ENCODE measurements at places on chromosomes 3 and 15.

- no peak for DNase-seq
These were observed 3.5 kb downstream of the U2SURP start for GRCh38 chr3:143004823-143005222.

GRCh38 chr15:43779016-43779415, 2.2 kb upstream of the ELL3 start:
- DNase-seq: no peak

- no peak for DNase-seq
These were observed 454.0 kb upstream of the ARHGEF26 start for GRCh38 chr3:153666991-153667740.

DNA sequence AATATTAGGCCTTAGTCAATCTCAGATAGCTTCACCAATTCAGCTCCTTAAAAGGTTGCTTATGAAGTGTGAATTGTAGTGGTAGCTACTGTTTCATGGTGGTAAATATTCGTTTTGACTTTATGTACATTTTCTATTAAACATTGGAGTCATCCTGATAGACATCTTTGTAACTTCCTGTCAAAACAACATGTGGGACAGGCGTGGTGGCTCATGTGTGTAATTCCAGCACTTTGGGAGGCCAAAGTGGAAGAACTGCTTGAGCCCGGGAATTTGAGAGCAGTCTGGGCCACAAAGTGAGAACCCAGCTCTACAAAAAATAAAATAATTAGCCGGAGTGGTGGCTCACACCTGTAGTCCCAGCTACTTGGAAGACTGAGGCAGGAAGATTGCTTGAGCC, 2.0 kb upstream of the TRIM59 start:
- DNase-seq: no peak

GRCh38 chr3:154548341-154548740, 118.4 kb upstream of the GPR149 start:
- no peak for DNase-seq

GRCh38 chr3:160793722-160794252, 37.8 kb downstream of the PPM1L start:
- no peak for DNase-seq

DNA sequence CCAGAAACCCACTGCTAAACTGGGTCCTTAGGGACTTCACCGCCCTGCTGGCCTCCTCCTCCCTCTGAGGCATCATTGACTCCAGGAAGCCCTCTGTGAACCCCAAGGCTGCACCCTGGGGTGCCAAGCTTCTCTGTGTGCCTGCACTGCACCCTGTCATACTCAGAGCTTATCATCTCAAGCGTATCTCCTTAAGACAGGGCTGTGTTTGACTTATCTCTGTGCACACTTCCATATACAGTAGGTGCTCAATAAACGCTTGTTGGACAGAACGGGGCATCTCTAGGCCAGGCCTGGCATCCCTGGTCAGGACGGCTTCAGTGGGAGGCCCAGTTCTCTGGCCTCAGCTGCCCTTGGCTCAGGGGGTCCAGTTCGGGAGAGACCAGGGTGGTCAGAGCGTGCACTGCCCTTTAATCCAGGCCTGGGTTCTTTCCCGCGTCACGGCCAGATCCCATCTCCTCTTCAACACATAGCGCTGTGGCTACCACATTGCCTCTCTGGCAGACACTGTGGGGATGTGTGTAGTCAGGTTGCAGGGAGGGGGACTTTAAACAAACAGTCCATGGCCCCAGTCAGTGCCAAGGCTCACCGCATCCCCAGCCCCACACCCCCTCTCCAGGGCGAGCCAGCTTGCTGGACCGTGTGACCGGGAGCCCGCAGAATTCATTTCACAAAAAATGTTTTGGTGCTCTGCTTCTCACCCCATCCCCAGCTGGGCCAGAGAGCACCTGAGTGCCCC, 33.4 kb downstream of the MAGEF1 start:
- DNase-seq: no peak

DNA sequence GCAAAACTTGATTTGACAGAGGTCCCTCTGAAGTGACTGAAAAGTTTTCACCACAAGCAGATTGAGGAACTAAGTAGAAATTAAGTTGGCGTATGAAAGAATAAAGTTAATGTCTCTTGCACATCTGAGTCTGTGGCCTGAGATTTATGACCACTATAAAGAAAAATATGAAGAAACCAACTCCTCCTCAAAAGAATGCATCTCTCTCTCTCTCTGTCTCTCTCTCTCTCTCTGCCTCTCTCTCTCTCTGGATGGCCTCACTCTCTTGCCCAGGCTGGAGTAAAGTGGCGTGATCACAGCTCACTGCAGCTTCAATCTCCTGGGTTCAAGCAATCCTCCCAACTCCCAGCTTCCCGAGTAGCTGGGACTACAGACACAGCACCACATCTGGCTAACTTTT, 55.2 kb downstream of the RPL22L1 start:
- DNase-seq: no peak

DNA sequence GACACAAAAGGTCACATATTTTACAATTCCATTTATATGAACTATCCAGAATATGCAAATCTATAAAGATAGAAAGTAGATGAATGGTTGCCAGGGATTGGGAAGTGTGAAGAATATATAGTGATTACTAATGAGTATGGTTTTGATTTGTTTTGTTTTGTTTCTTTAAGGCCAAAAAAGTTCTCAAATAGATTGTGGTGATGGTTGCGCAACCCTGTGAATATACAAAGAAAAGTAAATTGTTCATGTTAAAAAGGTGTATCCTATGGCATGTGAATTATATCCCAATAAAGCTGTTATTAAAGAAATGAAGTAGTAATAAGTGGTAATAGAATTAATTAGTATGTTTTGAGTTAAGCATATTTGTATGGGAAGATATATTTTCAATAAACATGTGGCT, 431.8 kb upstream of the CNTN4 start:
- no peak for DNase-seq

GRCh38 chr3:56428667-56429066, 39.6 kb downstream of the ERC2 start:
- DNase-seq: no peak

- no peak for DNase-seq
These were observed 11.0 kb upstream of the GABPB1 start for GRCh38 chr15:50365971-50366370.

DNA sequence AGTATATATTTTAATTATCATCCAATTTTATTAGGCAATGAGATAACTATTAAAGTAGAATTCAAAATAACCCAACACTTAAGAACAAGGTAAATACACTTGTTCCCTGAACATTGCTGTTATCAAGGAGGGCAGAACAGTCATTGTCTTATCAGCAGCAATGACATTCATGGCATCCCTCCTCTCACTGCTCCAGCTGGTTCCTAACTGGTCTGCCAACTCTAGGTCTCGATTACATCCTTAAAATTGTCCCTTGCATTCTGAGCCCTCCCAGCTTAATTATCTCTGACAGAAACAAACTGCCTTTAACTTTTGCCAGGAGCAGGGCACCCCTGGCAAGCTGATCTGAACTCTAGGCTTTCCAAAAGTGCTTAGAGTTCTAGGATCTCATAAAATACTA, 14.0 kb upstream of the DYNC1LI1 start:
- no peak for DNase-seq

GRCh38 chr3:170640737-170641171, 54.9 kb upstream of the SLC7A14 start:
- DNase-seq: no peak

DNA sequence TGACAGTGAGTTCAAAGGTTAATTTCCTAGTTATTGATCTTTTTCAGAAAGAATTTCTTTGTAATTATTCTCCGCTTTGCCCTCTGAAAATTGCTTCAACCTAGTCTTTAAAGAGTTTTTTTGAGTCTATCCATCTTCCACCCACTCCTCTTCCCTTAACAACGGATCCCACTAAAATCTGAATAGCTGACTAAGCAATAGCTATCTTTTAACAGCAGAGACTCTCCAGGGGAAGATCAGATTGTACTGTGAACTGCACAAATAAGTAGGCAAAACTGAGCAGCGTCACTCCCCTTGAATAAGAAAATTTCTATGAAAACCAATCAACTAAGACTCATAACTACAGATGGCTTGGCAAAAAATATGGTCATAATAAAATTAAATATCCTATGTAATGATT, 127.9 kb downstream of the TUSC7 start:
- no peak for DNase-seq

DNA sequence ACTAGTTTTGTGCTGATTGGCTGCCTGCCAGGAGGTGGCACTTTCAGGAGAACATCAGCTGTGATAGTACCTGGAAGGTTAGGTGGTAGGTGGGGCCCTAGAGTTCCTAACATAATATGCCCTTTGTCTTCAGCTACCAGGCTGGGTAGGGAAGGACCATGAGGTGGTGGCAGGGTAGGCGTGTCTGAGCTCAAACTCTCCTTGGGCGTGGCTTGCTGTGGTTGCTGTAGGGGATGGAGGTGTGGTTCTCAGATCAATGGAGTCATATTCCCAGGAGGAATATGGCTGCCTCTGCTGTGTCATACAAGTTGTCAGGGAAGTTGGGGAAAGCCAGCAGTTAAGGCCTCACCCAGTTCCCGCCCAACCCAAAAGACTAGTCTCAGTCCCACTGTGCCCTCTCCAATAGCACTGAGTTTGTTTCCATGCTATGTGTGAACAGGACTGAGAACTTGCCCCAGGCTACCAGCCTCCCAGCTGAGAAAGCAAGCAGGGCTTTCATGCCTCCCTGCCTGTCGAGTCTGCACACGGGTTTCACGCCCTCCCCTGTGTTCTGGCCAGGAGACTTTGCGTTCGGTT, 107.7 kb downstream of the CHCHD4 start:
- peak; percentile 44 for DNase-seq

DNA sequence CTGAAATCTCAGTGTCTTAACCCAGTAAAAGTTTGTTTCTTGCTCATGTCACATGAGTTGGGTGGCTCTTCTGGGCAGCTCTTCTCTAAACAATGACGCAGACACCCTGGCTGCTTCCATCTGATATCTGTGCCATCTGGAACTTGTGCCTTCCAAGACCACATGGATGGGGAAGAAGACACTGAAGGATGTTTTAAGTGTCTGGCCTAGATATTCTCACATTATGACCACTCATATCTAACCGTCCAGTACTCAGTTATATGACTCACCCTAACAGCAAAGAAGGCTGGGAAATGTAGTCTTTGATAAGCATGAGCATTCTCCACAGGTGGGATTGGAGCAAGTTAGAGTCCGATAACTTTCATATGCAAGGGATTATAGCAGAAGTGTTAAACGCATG, 66.4 kb downstream of the RYR3 start:
- DNase-seq: no peak

GRCh38 chr15:37142371-37142770, 42.0 kb upstream of the MEIS2 start:
- no peak for DNase-seq

DNA sequence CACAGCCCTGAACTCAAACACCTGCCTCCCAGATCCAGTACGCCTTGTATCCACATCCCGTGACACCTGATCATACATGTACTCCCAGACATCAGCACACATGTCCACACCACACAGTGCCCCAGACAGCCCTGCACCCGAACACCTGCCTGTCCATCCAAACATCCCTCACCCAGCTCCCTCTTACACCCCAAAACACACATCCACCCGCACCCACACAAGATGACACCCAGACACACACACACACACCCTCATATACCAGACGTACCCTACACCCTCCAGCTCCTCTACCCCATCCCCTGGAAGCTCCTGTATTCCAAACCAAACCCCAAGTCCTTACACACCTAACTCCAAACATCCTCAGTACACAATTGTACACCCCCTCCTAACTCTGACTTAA, 735 bp downstream of the CAMK1 start:
- DNase-seq: no peak

GRCh38 chr3:37766797-37767776, 94.6 kb upstream of the CTDSPL start:
- DNase-seq: no peak

GRCh38 chr15:58505581-58505980, 73.8 kb downstream of the LIPC start:
- no peak for DNase-seq

- no peak for DNase-seq
These were observed 283.0 kb upstream of the WNT5A start for GRCh38 chr3:55770077-55770476.

DNA sequence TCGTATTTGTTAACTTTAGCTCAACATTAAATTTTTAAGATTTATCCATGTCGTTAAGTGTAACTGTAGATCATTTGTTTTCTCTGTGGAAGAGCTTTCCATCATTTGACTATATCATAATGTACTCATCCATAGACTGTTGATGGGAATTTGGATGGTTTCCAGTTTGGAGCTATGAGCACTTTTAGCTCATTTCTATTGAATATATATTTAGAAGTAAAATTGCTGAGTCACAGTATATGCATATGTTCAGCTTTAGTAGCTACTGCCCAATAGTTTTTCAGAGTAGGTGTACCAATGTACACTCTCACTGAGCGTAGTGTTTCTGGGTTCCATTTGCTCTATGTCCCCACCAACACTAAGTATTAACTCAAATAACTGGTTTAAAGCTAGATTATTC, 263.0 kb downstream of the ULK4 start:
- no peak for DNase-seq

GRCh38 chr3:178706411-178706810, 170.2 kb downstream of the KCNMB2 start:
- DNase-seq: no peak

DNA sequence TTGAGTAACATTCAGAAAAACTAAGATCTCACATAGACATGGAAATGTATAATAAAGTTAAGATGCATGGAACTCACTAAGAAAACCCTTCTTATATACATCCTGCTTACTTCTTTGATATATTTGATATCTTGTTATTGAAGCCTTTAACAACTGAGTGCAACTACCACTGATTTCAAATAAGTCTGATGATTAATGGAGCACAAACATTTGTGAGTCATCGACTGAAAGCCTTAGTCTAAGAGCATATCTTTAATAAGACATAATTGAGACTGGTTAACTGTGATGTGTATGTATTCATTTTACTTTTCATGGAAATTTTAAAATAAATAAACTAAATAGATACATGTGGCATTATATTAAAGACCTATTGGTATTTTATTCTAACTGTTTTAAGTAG, 740.5 kb downstream of the EPHA3 start:
- DNase-seq: no peak

DNA sequence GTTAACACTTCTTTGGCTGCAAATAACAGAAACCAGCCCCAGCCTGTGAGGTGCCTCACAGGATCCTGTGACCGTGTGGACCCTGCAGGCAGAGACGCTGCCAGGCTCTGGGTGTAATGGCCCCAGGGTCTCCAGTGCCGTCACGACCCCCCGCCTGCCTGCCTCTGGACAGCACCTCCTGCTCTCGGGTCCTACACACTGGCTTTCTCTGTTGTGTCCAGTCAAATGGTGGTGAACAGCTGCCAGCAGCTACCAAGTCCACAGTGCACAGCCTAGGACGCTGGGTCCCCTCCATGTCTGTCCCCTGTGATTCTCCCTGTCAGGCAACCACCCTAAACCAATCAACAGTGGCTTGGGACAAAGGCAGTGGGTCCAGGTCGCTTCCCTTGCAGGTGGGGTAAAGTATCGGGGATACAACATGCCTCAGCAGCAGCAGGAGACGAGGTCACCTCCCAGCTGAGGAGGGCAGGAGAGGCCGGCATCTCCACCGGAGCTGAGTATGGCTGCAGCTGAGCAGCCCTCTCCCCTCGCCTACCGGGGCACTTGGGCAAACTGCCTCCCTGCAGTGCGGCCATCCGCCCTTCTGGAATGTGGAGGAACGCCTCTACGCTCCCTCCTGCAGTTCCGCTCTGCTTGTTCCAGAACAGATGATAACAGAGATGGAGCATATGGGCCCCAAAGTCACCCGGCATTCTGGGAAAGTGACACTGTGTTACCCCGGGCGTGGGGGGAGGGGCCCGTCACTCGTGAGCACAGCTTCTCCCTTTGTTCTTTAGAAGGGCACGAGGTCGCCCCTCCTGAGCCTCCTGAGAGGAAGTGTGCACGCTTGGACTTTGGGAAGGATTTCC, 21.1 kb upstream of the SKOR1 start:
- DNase-seq: no peak
